ENCODE measurements at places on chromosomes 12 and 14.

DNA sequence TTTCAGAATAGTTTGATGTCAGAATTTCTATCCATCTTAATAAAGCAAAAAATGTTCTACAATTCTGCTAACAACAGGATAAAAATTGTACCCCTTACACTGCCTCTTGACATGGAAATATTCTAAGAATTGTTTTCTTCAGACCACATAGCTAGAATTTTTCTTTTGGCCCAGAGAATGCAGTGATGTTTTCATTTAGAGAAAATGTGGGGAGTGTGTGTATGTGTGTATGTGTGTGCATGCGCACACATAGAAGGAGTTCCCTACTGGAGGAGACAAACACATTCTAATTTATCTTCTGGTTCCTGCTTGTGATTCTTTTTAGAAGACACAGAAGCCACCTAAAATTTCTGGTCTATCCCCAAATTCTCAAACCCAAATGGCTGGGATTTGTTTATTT, 1145.7 kb downstream of the VRK1 start:
- DNase-seq = peak; percentile 59

DNA sequence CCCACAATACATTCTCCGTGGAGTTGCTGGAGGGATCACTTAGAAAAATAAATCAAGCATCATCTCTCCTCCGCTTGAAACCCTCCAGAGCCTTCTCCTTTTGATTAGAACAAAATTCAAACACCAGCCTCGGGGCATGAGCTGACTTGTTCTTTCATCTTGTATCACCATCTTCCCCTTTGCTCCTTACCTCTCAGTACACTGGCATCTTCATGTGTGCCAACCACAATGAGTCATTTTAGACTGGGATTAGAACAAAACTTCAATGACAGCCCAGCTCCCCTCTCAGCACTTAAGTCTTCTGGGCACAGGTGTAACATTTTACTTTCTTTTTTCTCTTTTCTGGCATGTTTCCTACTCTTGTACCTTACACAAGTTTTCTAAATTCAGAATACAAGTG, 1159.2 kb upstream of the TMEM132C start:
- DNase-seq = no peak

DNA sequence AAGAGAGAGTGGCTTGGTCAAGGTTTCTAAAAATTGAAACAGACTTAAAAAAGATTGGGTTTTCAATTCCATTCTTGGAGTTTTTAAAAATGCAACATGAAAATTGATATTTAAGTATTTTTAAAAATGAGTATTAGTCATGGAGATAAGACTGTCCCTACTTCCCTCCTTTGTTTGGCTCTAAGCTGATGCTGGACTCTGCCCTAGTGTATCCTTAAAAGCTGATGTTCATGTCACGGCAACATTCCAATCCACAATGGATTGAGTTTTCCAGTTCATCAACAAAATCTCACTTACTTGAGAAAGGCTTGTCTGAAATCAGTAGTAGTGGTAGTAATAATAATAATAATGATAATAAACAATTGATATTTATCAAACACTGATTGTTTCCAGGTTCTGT, 119.0 kb upstream of the SLC38A2 start:
- DNase-seq = no peak

GRCh38 chr12:33988913-33989312, 33.4 kb upstream of the ALG10 start:
- no peak for DNase-seq

- DNase-seq = peak; percentile 45
Measured at GRCh38 chr12:81128930-81129554, 51.2 kb downstream of the ACSS3 start.

GRCh38 chr14:103045371-103045869, 11.9 kb downstream of the CDC42BPB start:
- no peak for DNase-seq

GRCh38 chr14:92387578-92387977, 64.6 kb downstream of the SLC24A4 start:
- DNase-seq = no peak

DNA sequence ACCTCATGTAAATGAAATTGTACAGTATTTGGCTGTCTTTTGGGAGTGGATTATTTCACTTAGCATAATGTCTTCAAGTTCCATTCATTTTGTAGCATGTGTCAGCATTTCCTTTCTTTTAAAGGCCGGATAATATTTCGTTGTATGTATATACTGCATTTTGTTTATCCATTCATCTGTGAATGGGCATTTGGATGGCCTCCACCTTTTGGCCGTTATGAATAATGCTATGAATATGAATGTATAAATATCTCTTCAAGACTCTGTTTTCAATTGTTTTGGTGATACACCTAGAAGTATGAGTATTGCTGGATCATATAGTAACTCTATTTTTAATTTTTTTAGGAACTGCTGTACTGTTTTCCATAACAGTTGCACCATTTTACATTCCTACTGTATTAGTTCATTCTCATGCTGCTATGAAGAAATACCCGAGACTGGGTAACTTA, 164.9 kb downstream of the DYRK2 start:
- no peak for DNase-seq

DNA sequence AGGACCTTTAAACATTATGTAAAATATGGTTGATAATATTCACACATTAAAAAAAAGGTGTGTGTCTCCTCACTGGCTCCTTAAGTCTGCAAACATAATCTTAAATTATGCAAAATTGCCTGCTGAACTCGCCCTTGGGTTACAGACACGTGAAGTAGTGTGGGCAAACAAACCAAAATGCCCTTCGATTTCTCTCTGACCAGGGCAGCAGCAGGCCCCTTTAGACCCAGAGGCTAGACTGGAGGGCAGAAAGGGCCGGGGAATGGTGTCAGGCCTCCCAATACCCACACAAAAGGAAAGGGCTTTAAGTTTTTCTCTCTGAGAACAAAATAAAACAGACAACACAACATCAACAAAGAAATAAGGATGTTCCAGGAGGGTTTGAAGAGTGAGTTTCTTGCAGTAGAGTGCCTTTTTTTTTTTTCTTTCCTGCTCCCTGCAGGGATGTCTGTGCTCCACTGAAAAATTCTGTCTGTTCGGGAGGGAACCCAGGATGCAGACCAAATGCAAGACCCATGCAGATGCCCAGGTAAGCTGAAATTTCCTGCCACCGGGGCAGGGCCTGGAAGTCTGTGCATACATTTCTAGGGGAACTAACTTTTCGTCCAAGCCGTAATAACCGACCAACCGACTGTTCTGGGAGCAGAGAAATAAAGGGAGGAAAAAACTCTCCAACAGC, 1.7 kb downstream of the TBX3 start:
- DNase-seq = no peak

GRCh38 chr14:102827716-102828115, 50.5 kb downstream of the TRAF3 start:
- no peak for DNase-seq

DNA sequence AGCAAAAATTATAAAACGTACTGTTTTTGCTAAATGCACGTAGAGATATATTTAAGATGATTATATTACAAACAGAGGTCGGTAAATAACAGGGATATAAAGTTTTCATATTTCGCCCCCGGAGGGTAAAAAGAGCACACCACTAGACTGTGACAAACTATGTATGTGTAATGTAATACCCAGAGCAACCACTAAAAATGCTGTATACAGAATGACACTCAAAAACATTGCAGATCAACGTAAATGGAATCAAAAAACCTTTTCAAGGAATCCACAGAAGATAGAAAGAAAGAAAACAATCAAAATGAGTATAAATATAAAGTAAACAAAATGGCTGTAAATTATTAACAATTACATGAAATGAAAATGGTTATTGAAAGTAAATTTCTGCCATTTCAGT, 37.6 kb upstream of the PRB4 start:
- DNase-seq = no peak

DNA sequence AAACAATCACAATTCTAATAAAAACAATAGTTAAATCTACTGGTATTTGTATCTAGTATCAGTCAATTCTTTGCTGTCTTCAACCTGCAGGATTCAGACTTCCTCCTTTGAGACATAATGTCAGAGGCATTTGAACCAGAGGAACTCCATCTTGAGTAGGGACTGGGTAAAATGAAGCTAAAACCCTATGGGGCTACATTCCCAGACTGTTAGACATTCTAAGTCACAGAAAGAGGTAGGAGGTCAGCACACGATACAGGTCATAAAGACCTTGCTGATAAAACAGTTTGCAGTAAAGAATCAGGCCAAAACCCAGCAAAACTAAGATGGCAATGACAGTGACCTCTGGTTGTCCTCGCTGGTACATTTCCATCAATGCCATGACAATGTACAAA, 48.2 kb upstream of the MAP3K9 start:
- peak; percentile 40 for DNase-seq

- no peak for DNase-seq
Measured at GRCh38 chr12:58747533-58747932, 172.8 kb downstream of the LRIG3 start.

DNA sequence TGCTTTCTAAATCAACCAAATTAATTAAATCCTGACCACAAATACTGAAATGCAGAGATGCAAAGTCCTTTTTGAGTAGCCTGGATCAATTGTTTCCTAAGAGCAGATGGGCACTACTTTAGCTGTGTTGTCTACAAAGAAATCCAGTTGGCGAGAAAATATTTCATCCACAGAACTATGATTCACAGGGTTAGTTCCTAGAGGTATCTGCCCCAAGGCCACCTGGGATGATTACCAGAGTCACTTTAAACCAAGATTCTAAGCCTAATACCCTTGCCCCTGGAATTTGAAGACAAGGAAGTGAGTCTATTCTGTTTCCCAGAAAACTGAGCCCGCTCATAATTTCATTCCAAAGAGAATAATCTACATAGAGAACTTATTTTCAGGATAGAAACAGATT, 198.4 kb downstream of the PPM1H start:
- no peak for DNase-seq

GRCh38 chr14:30854492-30854891, 19.9 kb upstream of the COCH start:
- DNase-seq = no peak

DNA sequence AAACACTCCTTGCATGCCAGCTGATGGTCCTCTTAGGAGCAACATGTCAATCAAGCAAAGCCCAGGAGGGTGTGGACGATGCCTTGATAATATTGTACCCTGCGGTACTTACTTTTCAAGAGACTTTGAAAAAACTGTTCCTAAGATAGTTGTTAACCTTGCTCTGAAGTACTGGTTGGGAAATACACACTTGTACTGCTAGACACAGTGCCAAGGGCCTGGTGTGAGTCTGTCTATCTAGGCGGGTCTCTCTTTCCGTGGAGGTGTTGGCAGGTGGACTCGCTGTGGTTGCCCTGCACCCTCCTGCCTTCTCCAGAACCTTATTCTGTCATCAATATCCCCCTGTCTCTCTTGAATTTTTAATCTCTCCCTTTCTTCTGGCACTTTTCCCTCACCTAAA, 189.4 kb downstream of the NRXN3 start:
- no peak for DNase-seq

DNA sequence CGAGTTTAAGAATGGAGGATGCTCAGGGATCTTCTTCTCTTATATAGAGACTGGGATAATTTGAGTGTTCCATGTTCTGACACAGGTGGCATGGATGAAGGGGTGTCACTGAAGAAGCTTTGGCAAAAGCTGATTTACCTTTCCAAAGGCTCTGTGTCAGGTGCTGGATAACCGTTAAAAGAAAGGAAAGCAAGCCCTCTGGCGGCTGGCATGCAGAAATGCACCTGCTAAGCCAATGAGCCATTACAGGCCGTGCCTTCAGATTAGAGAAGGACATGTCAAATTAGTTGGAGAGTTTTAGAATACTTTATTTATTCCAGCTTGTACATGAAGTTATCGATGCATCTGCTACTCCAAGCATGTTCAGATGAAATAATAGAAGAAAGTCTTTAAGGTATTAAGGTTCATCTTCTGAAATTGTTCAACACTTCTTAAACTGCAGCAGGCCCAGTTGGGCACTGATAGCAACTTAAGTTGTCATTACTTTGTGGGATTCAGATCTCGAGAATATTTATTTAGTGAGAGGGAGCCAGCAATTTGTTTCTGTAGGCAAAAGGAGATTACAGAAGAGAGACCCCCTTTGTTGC, 678.2 kb downstream of the NRXN3 start:
- peak; percentile 24 for DNase-seq

DNA sequence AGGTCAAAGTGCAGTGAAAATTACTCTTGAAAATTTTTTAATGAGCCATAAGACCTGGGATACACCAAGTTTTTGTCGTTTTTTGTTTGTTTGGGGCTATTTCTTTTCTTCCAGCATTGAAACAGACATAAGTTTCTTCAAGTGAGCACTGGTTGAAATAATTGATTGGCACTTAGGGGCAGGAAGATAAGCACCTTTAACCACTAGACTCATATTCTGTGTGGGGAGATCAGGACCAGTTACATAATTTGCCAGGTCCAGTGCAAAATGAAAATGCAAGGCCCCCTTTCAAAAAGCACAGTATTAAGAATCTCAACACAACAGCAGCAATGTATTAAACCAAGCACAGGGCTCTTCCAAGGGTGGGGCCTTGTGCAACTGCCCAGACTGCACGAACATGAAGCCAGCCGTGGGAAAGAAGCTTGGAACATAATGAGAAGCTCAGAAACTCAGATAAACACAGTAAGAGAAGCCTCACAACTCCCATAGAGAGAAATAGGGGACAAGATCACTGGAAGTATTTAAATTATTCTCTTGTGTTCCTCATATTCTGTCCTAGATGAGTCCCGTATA, 3.2 kb upstream of the TCP11L2 start:
- DNase-seq = no peak

DNA sequence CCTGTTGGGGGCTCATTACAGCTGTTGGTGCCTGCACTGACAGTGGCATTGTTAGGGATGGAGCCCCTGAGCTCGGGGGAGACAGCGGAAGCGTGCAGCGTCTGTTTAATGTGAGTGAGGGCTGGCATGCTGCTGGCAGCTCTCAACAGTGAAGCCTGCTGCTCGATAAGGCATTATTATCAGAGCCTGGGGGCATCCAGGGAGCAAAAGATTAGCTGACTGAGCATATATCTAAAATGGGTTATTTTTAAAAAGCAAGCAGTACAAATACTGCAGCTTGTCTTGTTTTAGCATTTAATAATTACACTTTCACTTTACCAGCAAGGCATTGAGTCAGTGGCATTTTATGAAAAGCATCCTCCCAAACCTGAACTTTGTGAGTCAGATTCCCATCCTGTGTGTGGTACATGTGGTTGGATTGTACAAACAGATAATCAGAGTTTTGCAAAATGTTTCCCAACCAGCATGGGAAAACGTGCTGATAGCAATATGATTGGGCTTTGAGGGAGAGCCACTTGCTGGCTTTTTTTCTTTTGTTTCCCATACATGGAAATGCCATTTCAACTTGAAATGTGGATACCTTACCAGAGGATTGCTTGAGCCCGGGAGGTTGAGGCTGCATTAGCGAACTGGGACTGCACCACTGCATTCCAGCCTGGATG, 150.8 kb downstream of the PRKCH start:
- peak; percentile 99 for DNase-seq

- DNase-seq = no peak
Measured at GRCh38 chr12:51883998-51884675, 3.8 kb upstream of the ANKRD33 start.
